Stimulated activated CD8-positive, alpha-beta memory T cell treated with anti-CD3 and anti-CD28 coated beads, Interleukin-4, amount 100 ng/mL, for 1 hour (primary cell): ENCODE measurements at places on chromosomes 5 and 9.

- no peak for DNase-seq
Measured at GRCh38 chr5:683551-684481, 9.3 kb downstream of the TPPP start.

DNA sequence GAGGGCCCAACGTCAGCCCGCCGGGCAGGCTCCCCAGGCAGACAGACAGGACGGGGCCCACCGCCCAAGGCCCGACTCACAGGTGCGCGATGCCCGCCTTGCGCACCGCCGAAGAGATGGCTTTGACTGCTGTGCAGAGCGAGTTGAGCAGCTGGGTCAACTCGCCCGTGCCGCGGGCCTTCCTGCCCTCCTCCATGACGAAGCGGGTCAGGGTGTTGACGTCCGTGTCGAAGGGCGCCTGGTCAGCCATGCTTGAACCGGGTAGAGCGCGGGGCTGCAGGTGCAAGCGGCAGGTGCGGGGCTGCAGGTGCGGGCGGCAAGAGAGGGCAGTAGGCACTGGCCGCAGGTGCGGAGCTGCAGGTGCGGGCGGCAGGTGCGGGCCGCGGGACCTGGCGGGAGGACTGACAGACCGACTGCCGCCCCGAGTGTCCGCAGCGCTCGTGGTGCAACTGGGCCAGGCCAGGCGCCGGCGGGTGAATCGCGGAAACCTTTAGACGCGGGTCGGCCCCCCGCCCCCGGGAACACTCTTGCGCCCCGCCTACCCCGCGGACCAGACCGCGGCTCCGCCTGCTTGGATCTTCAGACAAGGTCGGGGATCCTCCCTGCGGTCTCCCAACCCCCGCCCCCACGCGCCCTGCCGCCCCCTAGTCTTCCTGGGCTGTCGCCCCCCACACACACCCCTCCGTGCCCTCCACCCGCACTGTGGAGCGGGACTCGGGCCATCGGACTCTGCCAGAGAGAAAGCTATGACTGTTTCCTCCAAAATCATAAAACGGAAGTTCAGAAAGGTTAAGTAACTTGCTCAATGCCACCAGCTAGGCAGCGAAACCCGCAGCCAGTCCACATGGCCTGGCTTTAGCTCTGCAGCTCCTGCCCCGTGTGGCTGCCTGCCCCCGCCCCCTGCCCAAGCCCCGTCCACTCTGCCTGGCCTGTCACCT lies at the start of gene FBP1:
Gene FBP1, minus strand, starts transcription at position 458 of the 938 bp plus-strand sequence. Its CDS starts 208 bp downstream, at position 250.
- DNase-seq: no peak

- DNase-seq: no peak
Measured at GRCh38 chr9:70403618-70404025, 10.8 kb downstream of the KLF9 start.

DNA sequence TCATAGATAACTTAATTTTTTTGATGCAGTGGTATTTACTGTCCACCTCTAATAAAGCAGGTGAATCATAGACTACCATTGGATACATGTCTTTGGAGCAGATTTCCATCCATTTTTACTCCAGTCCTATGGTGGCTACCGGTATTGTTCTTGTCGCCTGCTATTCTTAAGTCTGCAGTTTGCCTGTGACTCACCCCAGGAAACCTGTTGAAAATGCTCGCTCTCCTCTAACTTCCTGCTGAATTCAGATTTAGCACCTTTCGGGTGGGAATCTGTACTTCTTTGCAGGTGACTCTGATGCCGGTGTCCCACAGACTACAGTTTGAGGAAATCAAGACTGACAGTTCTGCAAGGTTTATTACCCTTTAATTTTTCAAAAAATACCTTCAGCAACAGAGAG lies 58.8 kb upstream of the DHFR start:
- no peak for DNase-seq

GRCh38 chr5:26681861-26682260 lies 356.5 kb downstream of the CDH9 start:
- no peak for DNase-seq

- no peak for DNase-seq
Measured at GRCh38 chr9:93531374-93531773, 45.0 kb upstream of the PHF2 start.

- no peak for DNase-seq
Measured at GRCh38 chr9:23682891-23683431, 143.1 kb downstream of the ELAVL2 start.

- DNase-seq: no peak
Measured at GRCh38 chr9:14273696-14274121, 40.2 kb downstream of the NFIB start.

GRCh38 chr9:115144706-115145105 lies 26.7 kb upstream of the TNC start:
- no peak for DNase-seq
